ENCODE measurements at places on chromosomes 11 and 22.

DNA sequence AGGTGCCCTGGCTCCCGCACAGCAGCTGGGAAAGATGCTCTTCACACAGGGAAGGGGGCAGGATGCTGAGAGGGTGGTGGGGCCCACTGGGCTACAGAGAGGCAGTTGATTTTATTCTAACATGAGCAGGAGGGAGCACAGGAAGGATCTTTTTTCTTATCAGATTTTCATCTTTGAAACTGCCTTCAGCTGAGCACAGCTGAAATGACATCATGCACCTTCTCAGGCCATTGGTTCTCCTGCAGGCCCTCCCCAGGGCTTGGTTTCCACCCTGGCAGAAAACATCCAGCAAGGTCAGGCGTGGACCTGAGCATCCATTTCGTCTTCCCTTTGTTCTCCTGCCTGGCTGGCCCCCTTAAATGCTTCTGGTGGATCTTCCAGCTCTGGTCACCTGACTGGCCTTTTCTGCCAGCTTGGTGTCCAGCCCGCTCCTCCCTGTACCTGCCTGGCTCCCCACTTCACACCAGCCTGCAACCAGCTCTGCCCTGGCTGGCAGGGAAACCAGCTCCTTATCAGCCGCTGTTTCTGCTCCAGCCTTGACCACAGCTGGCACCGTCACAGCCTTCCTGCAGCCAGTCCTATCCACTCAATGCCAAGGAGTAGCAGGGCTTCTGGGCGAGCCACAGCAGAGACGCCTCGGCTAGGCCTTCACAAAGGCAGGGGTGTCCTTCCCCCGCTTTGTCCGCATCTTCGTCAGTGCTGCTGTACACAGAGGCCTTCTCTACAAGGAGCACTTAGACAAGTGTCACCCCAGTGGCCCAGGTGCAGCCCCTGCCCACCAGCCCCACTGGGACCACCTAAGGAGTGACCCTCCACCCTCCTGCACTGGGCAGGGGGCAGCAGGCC is 36.5 kb downstream of the TOM1 start:
- no peak for DNase-seq

DNA sequence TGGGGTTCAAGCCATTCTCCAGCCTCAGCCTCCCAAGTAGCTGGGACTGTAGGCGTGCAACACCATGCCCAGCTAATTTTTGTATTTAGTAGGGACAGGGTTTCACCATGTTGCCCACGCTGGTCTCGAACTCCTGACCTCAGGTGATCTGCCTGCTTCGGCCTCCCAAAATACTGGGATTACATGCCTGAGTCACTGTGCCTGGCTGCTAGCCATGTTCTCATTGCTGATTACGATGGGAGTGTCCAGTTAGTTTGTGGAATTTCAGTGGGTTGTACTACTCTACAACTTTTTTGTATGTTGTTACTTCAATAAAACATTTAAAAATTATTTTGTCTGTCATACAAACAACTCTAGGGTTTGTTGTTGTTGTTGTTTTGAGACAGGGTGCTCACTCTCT is 4.8 kb upstream of the VPS11 start:
- DNase-seq, result peak; percentile 37

DNA sequence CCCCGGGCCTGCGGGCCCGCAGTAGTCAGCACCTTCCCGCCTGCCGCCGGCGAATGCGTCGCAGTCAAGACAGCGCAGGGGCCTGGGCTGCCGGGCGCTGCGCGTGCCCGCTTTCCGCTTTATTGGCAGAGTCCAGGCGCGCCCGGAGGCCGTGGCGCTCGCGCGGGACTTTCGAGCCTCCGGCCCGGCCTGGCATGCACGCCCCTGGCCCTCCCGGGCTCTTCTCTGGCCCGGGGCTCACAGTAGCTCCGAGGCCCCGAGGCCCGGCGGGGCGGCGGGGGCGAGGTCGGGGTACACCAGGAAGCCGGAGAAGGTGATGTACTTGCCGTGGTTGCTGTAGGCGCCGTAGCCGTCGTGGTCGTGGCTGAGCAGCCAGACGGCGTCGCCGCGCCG is 3.1 kb downstream of the FAM180B start:
- DNase-seq, result no peak

- DNase-seq, result no peak
These were observed 28.0 kb upstream of the MMP13 start for GRCh38 chr11:102983486-102983885.

DNA sequence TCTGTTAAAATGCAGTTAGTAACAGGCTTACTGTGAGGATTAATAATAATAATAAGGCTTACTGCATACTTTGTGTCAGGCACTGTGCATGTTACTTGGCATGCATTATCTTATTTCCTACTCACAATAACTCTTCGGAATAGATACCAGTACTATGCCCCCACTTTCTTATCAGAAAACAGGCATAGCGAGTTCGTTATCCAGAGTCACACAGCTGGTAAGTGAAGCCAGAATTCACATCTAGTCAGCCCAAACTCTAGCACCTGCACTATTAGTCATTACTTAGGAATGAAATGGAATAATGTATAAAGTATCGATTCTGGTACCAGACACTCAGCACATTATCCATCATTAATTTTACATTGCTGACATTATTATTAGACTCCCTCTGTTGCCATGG is 155.7 kb upstream of the BLID start:
- DNase-seq, result no peak

- DNase-seq, result no peak
These were observed 12.2 kb downstream of the ATG16L2 start for GRCh38 chr11:72826191-72826941.

- no peak for DNase-seq
These were observed 14.4 kb downstream of the C22orf42 start for GRCh38 chr22:32144496-32145274.

GRCh38 chr11:45149483-45150056 is 3.1 kb downstream of the PRDM11 start:
- DNase-seq, result no peak

- no peak for DNase-seq
These were observed 143.6 kb upstream of the ANO5 start for GRCh38 chr11:22049276-22049675.

- DNase-seq, result no peak
These were observed 61.5 kb downstream of the BTG4 start for GRCh38 chr11:111450480-111451320.

- peak; percentile 45 for DNase-seq
These were observed 31.6 kb upstream of the CBX7 start for GRCh38 chr22:39183991-39184585.

DNA sequence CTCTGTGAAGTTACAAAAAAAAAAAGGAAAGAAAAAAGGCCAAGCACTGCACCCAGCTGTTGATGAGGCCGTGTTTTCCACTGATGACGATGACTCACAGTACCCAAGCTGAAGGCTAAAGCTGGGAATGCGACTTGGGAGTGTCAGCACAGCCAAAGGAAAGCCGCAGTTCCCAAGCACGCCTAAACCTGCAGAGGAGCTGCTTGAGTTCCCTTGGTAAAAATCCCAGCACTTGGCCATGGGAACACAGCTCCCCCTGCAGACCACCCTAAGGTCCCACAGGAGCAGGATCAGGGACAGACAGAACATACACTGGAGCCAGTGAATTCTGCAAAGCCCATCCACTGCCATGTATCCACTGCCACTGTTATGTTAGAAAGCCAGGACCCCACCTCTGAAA is 39.9 kb downstream of the SERGEF start:
- peak; percentile 84 for DNase-seq

- DNase-seq, result no peak
These were observed 10.3 kb downstream of the KDM4E start for GRCh38 chr11:95035316-95035715.

DNA sequence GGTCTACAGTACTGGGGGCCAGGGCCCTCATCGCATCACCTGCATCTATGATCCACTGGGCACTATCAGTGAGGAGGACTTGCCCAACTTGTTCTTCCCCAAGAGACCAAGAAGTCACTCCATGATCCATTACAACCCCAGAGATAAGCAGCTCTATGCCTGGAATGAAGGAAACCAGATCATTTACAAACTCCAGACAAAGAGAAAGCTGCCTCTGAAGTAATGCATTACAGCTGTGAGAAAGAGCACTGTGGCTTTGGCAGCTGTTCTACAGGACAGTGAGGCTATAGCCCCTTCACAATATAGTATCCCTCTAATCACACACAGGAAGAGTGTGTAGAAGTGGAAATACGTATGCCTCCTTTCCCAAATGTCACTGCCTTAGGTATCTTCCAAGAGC is 3.8 kb upstream of the PPFIBP2 start:
- DNase-seq, result no peak

DNA sequence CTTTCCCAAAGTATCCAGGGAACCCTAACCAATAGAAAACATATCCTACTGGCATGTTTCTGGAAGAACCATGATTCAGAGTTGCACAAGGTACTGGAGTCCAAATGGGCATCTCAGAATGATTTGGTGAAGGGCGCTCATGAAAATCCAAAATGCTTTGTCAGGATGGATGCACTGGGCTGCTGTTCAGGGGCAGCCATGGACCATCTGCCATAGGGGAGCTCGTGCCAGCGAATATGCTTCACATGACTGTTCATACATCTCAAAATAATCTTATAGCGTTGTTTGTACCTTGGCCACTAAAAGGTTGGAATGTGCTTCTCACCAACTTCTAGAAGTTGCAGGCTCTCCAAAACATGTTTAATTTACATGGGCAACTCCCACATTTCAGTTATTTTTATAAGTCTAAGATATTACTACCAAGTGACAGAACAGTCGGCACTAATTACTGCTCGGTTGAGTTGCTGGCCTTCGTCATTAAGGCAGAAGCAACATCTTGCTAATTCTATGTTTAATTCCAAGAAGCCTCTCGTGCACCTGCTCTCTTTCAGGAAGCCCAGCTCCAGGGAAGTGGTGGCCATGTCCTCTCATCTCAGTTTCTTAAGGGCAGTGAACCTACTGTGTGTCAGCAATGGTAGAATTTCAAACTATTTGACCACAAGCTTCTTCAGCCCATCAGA is 1497.7 kb downstream of the TBC1D22A start:
- no peak for DNase-seq

GRCh38 chr11:93694557-93694956 is 33.1 kb downstream of the CEP295 start:
- DNase-seq, result no peak

GRCh38 chr11:122642472-122642922 is 13.0 kb upstream of the UBASH3B start:
- peak; percentile 97 for DNase-seq

- DNase-seq, result no peak
These were observed 14.2 kb upstream of the MOB2 start for GRCh38 chr11:1500466-1501420.

DNA sequence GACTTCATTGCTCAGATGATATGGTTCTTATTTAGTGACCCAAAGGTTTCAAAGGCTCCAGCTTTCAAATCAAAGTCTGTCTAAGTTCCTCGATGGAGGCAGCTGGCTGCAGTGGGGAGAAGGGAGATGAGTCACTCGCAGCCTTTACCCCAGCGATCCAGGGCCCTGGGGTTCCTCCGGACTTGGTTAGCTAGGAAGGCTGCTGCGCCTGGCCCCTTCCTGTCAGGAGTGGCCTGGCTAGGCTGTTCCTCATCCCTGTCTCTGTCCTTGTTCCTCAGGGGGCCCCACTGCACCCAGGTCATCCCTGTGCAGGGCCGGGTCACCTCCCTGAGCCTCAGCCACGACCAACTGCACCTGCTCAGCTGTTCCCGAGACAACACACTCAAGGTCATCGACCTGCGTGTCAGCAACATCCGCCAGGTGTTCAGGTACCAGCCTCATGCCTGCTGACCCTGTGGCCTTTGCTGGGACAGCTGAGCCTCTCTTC is 13.9 kb downstream of the ATG16L2 start:
- no peak for DNase-seq

DNA sequence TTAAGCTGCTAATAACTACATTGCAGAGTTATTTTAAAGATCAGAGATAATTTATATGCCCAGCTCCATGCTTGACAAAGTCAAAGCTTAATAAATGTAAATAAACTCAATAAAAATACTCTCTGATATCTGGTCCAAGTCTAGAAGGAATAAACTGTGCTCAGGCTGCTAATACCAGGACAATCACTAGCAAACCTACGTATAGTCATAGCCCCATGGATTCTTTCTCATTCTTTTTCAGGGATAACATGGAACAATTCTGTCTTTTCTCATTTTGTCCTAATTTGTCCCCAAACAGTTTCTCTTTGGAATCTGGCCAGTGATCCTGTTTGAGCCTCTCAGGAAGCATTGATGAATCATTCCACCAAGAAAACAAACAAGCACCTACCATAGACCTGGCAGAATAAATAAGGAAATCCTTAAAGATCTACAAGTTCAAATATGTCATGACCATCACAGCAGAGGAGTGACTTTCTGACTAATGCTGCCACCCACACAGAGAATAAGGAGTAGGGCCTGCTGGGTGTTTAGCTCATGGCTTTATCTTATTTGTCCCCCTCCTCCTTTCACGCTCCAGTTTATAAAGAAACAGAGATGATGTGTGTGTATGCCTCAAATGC is 14.1 kb upstream of the B3GNT6 start:
- peak; percentile 44 for DNase-seq

DNA sequence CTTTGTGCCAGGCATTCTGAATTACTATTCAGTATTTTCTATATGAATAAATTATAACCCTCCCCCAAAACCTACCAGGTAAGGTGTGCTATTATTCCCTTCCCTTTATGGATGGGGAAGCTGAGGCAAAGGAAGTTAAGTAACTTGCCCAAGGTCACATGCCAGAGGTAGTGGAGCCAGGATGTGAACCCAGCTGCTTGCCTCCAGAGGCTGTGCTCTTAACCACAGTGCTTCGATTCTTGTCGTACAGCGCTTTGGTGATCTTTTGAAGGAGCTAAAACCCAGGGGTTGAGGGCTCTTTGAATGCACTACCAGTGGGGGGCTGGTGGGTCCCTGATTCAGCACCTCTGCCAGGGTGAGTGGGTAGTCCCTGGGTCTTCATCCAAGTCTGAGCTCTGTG is 18.8 kb downstream of the MCM5 start:
- DNase-seq, result no peak

GRCh38 chr11:44315947-44316658 is 6.2 kb upstream of the ALX4 start:
- peak; percentile 70 for DNase-seq

GRCh38 chr11:67418476-67419281 is 3.2 kb downstream of the CARNS1 start:
- no peak for DNase-seq

DNA sequence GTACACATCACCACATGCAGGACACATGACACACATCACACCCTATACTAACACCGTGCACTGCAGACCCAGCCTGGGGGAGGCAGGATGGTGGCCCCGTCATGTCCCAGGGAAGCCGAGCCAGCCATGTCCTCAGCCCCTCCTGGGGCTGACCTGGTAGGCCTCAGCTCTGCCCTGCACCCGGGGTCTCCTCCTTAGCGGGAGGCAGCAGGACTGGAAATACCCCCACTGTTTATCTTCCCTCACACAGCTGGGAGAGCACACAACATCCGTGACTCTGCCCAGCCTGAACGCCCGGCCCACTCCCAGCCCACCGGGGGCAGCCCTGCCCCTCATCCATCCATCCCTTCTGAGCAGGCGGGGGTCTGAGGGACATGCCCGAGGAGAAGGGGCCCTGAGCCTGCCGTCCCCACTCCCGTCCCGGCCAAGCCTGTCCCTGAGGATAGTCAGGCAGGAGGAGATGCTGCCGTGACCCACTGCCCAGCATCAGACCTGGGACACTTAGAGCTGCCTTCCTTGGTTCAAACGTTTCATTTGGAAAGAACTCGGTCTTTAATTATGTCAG is 945.0 kb downstream of the BRD1 start:
- DNase-seq, result no peak

- DNase-seq, result no peak
These were observed 57.9 kb downstream of the NOX4 start for GRCh38 chr11:89433278-89433677.

GRCh38 chr11:46695345-46696211 is 4.8 kb downstream of the ARHGAP1 start:
- DNase-seq, result no peak
